ENCODE measurements at places on chromosomes 11 and 22. TPM values are rescaled to one million over a fixed set of nuclear protein-coding genes. Genes with fewer than 3 reads are reported as not detected.

Gene OSBP2
- 1.7 TPM for total RNA-seq

DNA sequence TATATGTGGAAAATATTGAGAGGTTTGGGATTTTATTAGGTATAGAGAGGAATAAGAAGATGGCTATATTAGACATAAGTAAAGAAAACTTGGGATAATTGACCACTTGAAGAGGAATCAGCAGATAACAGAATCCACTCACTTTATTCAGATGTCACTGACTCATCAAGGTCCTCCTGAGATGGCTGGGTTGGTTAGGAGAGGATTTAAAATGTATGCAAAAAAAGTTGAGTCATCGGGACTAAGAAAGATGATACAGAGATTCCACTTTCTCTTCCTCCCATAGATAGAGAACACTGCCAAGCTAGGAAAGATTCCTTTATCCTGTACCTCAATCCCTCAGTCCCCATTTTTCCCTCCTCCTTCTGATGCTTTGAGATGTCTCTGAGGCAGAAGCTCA, at the start of gene OR6A2:
Gene OR6A2 (minus strand): TSS at position 288 of the 400 bp plus-strand sequence. CDS start 3,981 bp downstream, outside the sequence.
- no peak for DNase-seq

- DNase-seq: no peak
Observed at GRCh38 chr11:41394521-41395195, 64.8 kb downstream of the LRRC4C start.

Gene GALNT18
- total RNA-seq: 0.29 TPM

Gene RTN4R
- 0.78 TPM for total RNA-seq

Gene HBB
- not detected for total RNA-seq

Gene ZP1
- not detected for total RNA-seq

GRCh38 chr11:18171377-18172000, 1.1 kb upstream of the MRGPRX4 start:
- DNase-seq: no peak

Gene SLC17A6
- total RNA-seq: not detected

Gene TRIM51
- total RNA-seq: not detected

DNA sequence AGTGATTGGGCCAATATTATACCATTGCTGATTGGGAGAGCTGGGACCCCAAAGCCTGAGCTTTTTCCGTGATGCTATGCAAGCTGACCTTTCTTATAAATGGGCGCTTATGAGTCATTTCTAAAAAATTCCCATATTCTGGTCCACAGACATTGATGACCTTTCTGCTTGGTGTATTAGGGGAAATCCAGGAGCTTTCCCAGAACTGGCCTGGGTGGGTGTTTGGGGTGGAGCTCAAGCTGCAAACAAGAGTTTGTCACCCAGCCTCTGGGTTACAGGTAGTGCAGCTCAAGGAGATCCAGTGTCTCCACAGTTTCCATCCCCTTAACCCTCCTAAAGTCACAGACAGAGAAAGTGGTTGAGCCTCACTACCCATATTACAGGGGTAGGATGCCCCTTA, 67.7 kb downstream of the CCDC81 start:
- no peak for DNase-seq

Gene DCDC1
- not detected for total RNA-seq

- peak; percentile 56 for DNase-seq
Observed at GRCh38 chr11:119756169-119756865, 27.3 kb upstream of the NECTIN1 start.

GRCh38 chr11:132971351-132971750, 561.0 kb downstream of the OPCML start:
- no peak for DNase-seq

GRCh38 chr11:68999093-68999747, 13.8 kb downstream of the MRGPRF start:
- DNase-seq: no peak

DNA sequence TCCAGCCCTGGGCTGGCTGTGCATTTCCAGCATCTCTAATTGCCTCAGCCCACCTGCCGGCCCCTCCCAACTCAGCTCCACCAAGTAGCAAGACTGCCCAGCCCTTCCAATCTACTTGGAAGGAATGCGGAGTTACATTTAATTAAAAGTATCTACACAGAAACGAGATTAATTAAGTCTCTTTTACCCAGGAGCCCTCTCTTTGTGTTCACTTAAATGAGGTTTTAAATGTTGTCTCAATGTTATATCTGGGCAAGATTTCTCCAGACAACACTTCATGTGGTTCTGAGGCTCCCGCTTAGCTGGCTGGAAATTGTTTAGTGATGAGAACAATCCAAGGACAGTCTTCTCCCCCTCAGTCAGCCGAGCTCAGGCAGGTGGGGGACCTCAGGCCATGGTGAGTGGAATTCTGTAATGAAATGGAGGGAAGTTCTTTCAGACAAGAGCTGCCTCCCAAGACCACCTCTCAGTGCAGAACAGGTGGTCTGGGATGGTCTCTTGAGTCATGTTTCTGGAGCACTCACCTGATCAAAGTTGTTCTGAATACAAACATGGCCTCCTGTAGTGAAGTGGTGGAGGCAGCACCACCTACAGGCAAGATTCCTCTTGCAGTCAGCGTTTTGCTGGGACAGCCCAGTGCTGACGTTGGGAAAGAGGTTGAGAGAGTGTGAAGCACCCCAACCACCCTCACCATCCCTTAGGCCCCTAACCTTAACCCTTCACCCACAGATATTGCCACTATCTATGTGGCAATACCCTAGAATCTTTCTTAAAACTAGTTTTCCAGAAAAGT, 371.6 kb downstream of the CADM1 start:
- no peak for DNase-seq

Gene CEP57
- 35.0 TPM for total RNA-seq

DNA sequence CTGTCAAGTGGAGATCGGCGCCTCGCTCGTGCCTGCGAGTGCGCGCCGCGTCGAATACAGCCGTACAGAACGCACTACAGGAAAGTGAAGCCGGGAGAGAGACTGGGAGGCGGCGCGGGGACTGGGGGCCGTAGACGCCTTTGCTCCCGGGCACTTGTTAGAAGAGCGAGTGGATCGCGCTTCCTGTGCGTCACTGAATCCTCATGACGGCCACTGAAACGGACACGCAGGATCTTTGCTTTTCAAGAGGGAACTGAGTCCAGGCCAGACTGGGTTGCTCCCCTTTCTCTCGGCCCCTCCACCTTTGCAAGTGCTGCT, 314 bp downstream of the RIC8A start:
- DNase-seq: no peak

DNA sequence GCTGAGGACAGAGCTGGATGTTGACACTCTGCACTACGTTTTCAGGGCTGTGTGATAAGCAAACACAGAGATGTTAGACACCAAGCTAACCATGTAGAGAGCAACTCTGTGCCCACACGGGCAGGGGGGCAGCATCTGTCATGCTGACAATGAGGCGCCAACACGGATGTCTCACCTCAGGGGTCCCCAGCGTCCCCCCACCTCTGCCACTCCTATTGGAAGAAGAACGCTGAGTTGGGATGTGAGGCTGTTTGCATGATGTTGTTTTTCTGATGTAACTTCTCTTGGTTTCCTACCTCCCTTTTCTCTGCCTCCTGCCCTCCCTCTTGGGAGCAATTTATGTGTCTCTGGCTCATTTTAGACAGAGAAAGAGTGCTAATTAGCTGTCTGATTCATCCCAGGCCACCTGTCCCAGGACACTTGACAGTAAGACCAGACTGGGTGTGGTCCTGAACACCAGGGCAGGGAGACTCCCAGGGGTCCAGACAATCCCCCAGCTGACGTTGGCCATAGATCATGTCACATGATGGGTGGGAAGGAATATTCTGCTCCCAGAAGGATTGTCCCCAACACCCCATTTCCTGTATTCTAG, 89.2 kb upstream of the NCAM1 start:
- DNase-seq: no peak

GRCh38 chr11:73760135-73760678, 667 bp downstream of the RAB6A start:
- DNase-seq: no peak

Gene TMPRSS5
- 0.38 TPM for total RNA-seq

- no peak for DNase-seq
Observed at GRCh38 chr11:133720951-133721350, 124.4 kb downstream of the SPATA19 start.

Gene TSPAN4
- total RNA-seq: 31.4 TPM

DNA sequence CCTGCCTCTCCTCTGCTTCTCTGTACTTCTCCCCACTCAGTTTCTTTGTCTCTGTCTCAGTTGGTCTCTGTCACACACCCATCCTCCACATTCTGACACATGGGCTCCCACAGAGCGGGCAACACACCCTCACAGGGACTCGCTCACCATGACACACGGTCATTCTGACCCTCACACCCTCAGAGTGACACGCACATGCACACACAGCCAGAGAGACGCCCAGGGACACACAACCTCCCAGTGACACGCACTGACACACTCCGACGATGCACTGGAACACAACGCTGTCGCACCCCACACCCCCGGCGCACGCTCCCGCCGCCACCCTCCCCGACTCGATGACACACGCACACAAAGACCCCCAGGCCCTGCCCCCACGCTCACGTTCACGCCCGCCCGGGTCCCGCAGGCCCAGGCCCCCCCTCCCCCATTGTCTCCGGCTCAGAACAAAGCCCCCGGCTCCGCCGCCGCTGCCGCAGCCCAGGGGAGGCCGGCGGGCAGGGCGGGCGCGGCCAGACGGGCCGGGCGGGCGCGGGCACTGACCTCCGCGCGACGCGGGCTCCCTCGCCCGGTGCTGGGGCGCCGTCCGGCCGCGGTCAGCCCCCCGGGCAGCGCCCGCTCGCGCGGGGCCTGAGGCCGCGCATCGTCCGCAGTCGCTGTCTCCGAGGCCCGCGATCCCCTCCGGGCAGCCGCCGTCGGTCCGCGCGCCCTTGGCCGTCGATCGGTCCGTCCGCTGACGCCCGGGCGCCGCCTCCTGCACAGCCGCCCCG, 404 bp downstream of the DCHS1 start:
- DNase-seq: no peak

- DNase-seq: no peak
Observed at GRCh38 chr22:31509061-31509762, 12.9 kb downstream of the SFI1 start.

Gene APOA4
- not detected for total RNA-seq

Gene DDT
- total RNA-seq: 97.4 TPM

Gene HEPN1
- total RNA-seq: not detected

Gene DDX10
- total RNA-seq: 84.1 TPM
